ENCODE measurements at places on chromosomes 4 and X.
A peak's percentile ranks its signal among the peaks of the same experiment; 100 is the strongest.

DNA sequence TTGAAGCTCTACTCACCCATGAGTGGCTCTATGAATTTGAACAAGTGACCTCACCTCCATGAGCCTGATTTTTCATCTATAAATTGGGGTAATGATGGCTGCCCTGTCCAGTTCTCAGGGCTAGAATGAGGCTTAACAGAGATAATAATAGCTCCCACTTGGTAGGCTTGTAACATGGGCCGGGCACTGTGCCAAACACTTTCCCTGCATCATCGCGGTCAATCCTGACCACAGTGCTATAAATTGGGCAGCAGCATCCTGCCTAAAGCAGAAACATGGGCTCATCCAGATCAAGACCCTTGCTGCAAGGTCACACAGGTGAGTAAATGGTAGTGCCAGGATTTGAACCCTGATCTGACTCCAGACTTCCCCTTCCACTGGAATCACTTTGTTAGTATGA, 12.8 kb downstream of the APLN start:
- peaks cover 6% of the 10 kb centered on the region for H3K4me1 ChIP-seq
- H3K36me3 ChIP-seq = no peaks in the 10 kb centered on the region
- H3K4me3 ChIP-seq = no peak overlapping the region
- H3K27ac ChIP-seq = no peak overlapping the region

GRCh38 chr4:80229128-80229527, 31.8 kb downstream of the PRDM8 start:
- H3K4me1 ChIP-seq = peaks cover 22% of the 10 kb centered on the region
- peak overlapping the region; percentile 36 for H3K4me3 ChIP-seq
- ATAC-seq = no peak
- no peaks in the 10 kb centered on the region for H3K36me3 ChIP-seq
- H3K27me3 ChIP-seq = peaks cover 11% of the 10 kb centered on the region

DNA sequence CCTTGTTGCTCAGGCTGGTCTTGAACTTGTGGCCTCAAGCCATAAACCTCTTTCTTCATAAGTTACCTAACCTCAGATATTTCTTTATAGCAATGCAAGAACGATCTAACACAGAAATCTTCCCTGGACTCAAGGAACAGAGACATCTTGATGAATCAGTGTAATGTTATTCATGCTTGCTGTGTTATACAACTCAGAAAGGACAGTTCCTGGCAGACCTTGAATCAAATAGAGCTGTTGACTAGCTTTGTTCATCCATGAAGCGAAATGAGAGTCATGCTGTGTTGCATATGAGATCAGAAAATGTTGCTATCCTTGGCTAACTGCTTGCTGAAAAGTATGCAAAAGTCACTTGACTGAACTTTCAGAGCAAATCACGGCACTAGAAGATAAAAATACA, 72.6 kb upstream of the ARHGAP24 start:
- no peaks in the 10 kb centered on the region for H3K27me3 ChIP-seq
- peaks cover 16% of the 10 kb centered on the region for H3K4me1 ChIP-seq
- no peaks in the 10 kb centered on the region for H3K36me3 ChIP-seq

- H3K4me3 ChIP-seq = no peak overlapping the region
- no peak for ATAC-seq
- no peaks in the 10 kb centered on the region for H3K27me3 ChIP-seq
- H3K36me3 ChIP-seq = peaks cover 69% of the 10 kb centered on the region
These were observed 21.8 kb upstream of the NAP1L5 start for GRCh38 chr4:88719381-88719780.

GRCh38 chrX:18026166-18026565, 165.1 kb upstream of the RAI2 start:
- H3K27ac ChIP-seq = no peak overlapping the region
- ATAC-seq = no peak
- no peaks in the 10 kb centered on the region for H3K36me3 ChIP-seq
- no peaks in the 10 kb centered on the region for H3K27me3 ChIP-seq
- H3K4me1 ChIP-seq = no peaks in the 10 kb centered on the region
- H3K4me3 ChIP-seq = no peak overlapping the region

GRCh38 chr4:140666889-140667614, 89.1 kb downstream of the TBC1D9 start:
- H3K36me3 ChIP-seq = peaks cover 62% of the 10 kb centered on the region
- H3K27me3 ChIP-seq = no peaks in the 10 kb centered on the region
- no peak overlapping the region for H3K4me3 ChIP-seq
- H3K4me1 ChIP-seq = peaks cover 16% of the 10 kb centered on the region
- peak overlapping the region; percentile 79 for H3K27ac ChIP-seq

DNA sequence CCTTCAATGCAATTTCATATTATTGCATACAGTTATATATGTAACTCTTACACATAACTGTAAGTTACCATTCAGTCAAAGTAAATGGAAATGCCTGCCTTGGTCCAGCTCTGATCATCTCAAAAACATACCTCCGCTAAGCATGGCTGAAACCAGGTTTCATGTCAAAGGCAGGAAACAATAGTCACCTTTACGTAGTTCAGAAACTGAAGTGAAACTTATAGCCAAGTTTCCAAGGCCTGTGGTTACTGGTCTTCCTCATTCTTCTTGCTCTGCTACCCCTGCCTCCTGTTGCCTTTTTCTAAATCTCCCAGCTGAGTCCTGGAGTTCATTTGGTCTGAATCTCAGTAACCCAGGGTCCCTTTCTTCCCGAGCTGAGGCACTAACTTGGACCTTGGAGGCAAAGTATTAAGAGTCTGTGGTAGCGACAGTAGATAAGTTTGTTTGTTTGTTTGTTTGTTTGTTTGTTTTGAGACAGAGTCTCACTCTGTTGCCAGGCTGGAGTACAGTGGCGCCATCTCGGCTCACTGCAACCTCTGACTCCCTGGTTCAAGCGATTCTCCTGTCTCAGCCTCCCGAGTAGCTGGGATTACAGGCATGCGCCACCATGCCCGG, 30.8 kb downstream of the DAPP1 start:
- peak; percentile 88 for ATAC-seq
- no peaks in the 10 kb centered on the region for H3K27me3 ChIP-seq
- peaks cover 85% of the 10 kb centered on the region for H3K4me1 ChIP-seq
- H3K36me3 ChIP-seq = peaks cover 60% of the 10 kb centered on the region
- H3K27ac ChIP-seq = peak overlapping the region; percentile 98

DNA sequence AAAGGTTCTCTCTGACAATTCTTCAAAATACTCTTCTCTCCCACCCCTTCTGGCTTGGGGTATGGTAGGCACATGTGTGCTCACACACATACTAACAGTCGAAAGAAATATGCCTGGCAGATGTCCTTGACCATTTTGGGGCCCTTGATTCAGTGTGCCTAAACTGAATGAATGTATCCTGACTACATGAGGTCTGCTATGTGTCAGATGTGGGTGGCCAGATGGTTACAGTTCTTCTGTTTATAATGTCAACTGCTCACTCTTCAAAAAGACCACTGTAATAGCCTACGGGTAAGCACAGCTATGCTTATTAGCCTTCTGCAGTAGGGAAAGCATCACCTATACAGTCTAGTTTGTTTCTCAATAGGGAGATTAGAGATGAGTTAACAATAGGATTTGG, 63.7 kb upstream of the VEGFC start:
- no peaks in the 10 kb centered on the region for H3K4me1 ChIP-seq
- no peaks in the 10 kb centered on the region for H3K36me3 ChIP-seq
- H3K27me3 ChIP-seq = no peaks in the 10 kb centered on the region
- no peak for ATAC-seq

DNA sequence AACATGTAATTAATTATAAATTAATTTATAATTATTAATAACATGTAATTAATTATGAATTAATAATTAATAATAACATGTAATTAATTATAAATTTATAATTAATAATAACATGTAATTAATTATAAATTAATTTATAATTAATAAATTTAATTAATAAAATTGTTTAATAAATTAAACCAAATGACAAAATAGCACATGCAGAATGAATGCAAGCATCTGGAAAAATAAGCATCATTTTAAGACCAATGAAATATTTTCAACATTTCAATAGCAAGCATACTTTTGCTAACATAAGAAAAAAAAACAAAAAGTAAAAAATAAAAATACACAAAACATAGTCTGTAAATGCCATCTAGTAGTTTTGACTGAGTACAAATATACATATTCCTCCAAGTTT, 21.8 kb downstream of the GYPE start:
- no peaks in the 10 kb centered on the region for H3K36me3 ChIP-seq
- H3K4me1 ChIP-seq = no peaks in the 10 kb centered on the region
- no peak overlapping the region for H3K4me3 ChIP-seq
- no peaks in the 10 kb centered on the region for H3K27me3 ChIP-seq
- no peak overlapping the region for H3K27ac ChIP-seq

DNA sequence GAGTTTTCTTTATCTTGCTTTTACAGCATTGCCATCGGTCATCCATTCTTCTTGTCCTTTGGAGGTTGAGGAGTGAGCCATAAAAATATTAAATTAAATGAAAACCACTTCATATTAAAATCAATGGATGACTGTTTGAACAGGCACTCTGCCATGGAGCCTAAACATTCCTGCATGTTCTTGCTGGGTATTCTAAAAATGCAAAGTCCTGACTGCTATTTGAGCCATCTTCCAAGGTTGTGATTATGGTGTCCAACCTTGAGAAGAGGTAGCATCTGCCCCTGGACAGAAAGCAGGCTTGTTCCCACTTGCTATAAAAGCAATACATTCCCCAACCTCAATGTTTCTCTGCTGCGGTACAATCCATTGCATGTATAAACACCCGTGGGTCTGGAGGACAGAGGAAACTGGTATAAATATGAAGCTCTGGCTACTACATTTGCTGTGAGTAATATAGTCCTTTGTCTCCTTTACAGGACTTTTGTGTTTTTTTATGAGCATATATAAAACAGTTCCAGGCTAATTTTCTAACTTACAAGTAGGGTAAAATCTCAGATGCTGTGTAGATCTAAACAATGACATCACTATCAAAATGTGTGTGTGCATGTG, 70.9 kb upstream of the FAT4 start:
- no peak overlapping the region for H3K27ac ChIP-seq
- H3K4me3 ChIP-seq = no peak overlapping the region
- no peaks in the 10 kb centered on the region for H3K36me3 ChIP-seq
- ATAC-seq = no peak
- no peaks in the 10 kb centered on the region for H3K4me1 ChIP-seq

DNA sequence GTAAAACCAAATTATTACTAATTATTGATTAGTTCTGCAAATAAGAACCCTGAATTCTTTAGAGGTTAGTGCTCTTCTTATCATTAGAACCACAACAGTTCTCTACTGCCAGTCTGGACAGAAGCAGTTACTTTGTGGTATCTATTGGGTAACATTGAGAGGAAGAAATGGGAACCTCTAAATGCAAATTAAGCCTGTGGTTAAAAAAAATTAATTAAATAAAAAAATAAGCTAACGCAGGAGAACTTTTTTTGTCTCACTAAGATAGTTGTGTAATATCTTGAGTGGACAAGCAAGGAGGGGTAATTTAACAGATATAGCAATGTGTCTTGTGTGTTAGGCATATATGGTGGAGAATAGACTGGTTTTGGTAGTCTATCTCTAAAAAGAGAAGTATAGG, 32.9 kb upstream of the TET2 start:
- no peaks in the 10 kb centered on the region for H3K36me3 ChIP-seq
- ATAC-seq = no peak
- H3K27me3 ChIP-seq = no peaks in the 10 kb centered on the region
- H3K4me1 ChIP-seq = peaks cover 6% of the 10 kb centered on the region
- no peak overlapping the region for H3K4me3 ChIP-seq

DNA sequence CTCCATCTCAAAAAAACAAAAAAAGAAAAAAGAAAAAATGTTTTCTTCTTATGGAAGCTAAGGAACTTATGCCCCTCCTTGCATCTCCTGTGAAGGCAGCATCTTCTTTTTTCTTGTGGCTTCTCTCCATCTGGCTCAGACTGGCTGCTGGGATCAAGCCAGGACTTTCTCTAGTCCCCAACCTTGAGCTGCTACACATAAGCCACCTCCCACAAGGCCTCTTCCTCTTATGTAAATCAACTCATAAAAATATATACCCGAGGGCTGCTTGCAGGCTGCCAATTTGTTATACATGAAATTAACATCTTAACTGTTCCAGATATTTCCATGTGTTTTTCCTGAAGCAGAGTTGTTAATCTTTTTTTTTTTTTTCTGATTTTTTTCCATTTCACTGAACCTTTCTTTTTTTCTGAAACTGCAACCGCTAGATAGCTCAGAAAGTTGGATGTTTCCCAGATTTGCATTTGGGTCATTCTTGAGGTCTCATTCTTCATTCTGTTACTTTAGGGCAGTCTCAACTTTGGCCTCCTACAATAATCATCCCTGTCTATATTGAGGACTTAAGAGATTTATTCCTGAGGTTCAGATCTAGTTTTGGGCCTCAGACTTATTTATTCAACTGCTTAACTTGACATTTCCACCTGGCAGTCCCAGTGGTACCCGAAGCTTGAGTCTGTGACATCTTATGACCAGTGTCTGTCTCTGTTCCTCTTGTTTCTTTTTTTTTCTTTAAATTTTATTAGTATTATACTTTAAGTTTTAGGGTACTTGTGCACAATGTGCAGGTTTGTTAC, 10.3 kb downstream of the SNX25 start:
- H3K27me3 ChIP-seq = no peaks in the 10 kb centered on the region
- H3K4me1 ChIP-seq = peaks cover 75% of the 10 kb centered on the region
- peak overlapping the region; percentile 64 for H3K27ac ChIP-seq
- peaks cover 6% of the 10 kb centered on the region for H3K36me3 ChIP-seq

DNA sequence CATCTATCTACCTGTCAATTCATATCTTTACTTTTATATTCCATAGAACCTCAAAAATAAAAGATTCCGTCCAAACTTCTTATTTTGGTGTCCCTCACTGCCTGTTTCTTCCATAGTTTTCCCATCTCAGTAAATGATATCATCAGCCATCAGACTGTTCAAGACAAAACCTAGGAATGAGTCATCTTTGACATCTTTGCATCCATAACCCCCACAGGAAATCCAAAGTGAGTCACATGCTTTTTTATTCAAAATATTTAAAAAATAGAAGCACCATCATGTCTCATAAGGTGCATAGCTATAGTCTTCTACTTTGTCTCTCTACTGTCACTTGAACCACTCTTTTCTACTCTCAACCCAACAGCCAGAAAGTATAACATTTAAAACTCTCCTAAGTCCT, 29.9 kb upstream of the CXXC4 start:
- H3K4me1 ChIP-seq = peaks cover 7% of the 10 kb centered on the region
- ATAC-seq = no peak
- no peaks in the 10 kb centered on the region for H3K27me3 ChIP-seq
- H3K4me3 ChIP-seq = no peak overlapping the region

DNA sequence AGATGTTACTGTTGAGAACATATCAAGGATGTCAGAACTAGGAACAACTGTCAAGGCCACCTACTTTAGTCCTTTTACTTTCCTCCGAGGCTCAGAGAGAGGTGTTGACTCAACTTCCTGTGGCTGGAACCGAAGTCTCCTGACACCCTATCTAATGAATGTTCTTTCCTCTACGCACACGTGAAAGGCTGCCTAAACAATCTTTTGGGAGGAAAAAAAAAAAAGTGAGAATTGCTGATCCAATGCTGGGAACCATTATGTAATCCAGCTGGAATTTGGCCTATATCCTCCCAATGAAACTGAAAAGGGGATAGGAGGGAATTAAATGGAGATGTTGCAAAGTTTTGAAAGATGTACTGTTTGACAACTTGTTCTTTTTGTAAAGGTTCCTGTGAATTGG, 8.3 kb upstream of the MAP7D3 start:
- H3K4me3 ChIP-seq = no peak overlapping the region
- no peak for ATAC-seq

GRCh38 chr4:113832803-113833202, 71.3 kb upstream of the CAMK2D start:
- peaks cover 9% of the 10 kb centered on the region for H3K4me1 ChIP-seq
- no peaks in the 10 kb centered on the region for H3K36me3 ChIP-seq
- H3K27ac ChIP-seq = no peak overlapping the region
- no peak for ATAC-seq
- H3K4me3 ChIP-seq = no peak overlapping the region

GRCh38 chr4:179663641-179664429, 2221.6 kb upstream of the AGA start:
- peak; percentile 34 for ATAC-seq
- H3K4me1 ChIP-seq = no peaks in the 10 kb centered on the region
- H3K36me3 ChIP-seq = no peaks in the 10 kb centered on the region
- H3K4me3 ChIP-seq = no peak overlapping the region
- no peaks in the 10 kb centered on the region for H3K27me3 ChIP-seq
